ENCODE measurements at places on chromosomes 1 and 21.

GRCh38 chr21:42233067-42233961 is 14.4 kb downstream of the ABCG1 start:
- peak; percentile 92 for DNase-seq

- DNase-seq, result no peak
Measured at GRCh38 chr21:45592626-45593134, 50.4 kb upstream of the SLC19A1 start.

DNA sequence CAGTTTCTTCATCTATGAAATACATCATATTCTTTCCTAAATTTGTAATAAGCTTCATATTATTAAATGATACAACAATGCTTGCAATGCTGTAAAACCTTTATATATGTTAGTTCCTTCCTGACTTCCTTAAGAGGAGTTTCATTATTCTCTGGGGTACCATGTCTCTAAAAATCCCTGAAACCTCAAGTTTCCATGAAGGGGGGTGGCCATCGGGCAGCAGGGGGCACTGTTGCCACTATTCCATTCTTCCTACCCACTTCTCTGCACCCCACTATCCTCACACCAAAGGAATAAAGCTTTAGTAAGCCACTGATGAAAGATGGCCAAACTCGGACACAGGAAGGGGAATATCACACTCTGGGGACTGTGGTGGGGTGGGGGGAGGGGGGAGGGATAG is 9.0 kb upstream of the DMRTB1 start:
- DNase-seq, result peak; percentile 16

- DNase-seq, result no peak
Measured at GRCh38 chr1:31857863-31858262, 42.0 kb upstream of the SPOCD1 start.

DNA sequence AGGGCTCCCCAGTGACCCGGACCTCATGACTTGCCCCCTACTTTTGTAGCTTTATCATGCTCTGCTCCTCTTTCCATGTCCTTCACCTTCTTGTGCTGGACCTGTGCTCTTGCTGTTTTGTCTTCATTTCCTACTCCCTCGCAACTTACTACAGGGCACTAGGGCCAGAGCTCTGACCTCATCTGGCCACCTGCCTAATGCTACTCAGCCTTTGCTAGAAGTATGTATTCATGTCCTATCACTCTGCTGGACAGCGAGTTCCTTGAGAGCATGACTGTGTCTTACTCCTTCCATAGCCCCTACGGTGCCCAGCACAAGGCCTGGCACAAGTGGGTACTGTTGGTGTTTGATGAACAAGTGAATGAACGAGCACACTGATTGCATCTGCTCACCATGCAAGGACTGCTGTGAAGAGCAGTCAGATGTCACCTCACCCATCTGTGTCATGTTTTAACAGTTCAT is 1.9 kb downstream of the MTFR1L start:
- DNase-seq, result no peak

GRCh38 chr1:60746278-60746791 is 336.0 kb upstream of the NFIA start:
- no peak for DNase-seq

DNA sequence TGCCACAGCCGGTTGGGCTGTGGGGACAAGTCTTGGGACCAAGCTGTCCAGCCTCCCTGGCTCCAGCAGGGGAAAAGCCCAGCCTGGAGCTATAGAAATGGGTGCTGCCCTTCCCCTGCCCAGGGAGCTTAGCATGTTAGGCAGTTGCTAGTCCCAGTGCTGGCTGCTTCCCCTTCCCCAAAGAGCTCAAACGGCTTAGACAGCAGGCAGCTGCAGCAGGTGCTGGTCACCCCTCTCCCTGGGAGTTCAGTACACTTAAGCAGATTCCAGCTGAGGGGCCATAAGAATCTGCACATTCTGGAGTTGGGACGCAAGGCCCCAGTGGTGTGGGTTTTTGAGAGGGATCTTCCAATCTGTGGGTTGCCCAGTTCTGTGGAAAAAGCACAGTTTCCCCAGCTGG is 11.1 kb upstream of the REG4 start:
- no peak for DNase-seq

GRCh38 chr1:20125100-20125499 is 5.8 kb upstream of the PLA2G2D start:
- no peak for DNase-seq

GRCh38 chr1:222394224-222394623 is 153.7 kb downstream of the HHIPL2 start:
- no peak for DNase-seq

DNA sequence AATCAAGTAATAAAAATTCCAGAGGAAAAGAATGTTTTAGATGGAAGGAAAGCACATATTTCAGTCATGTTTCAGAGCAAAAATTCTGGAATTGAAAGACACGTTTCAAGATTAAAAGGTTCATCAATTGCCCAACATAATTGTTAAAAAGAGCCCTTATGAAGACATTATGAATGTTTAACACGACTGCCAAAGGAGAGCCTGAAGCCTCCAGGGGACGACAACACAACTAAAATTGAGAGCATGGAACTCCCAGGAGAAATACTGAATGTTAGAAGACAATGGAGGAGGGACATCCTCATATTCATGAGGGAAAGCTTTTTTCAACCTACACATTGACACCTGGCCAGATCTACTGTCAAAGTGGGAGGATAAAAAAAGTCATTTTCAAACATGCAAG is 16.0 kb downstream of the OR2T11 start:
- peak; percentile 63 for DNase-seq

GRCh38 chr1:215636258-215636965 is 69.3 kb downstream of the KCTD3 start:
- no peak for DNase-seq

DNA sequence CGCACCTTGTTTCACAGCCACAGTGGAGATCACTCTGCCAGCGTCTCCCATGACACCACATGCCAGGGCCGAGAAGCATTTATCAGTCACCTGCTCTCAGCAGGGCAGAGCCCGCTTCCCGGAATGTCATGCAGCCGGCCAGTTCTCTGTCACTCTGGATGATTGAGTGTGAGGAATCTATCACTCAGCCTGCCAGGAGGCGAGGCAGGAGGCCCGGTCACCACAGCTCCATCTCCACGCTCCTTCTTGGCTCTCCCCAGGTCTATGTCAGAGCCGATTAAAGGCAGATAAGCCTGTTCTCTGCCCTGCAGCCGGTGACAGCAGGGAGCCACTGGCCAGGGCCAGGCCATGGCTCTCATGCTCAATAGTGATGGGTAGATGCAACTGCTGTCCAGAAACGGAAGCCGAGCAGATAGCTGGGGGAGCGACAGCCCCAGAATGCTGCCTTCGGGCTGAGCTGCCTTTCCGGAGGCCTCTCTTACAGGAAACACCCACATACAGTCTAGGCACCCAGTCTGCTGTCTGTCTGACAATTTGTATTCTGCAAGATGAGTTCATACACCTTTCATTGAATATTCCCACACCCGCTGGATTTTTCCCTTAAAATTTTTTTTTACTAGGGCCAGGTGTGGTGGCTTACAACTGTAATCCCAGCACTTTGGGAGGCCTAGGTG is 64.1 kb downstream of the ACTL8 start:
- no peak for DNase-seq

Data from suppressor macrophage treated with lipopolysaccharide for 1 hour (primary cell).